DMS79 (cell line): ENCODE measurements at places on chromosomes 2 and 18.

- DNase-seq, result peak; percentile 19
These were observed 244.9 kb upstream of the CXCR4 start for GRCh38 chr2:136362676-136363390.

GRCh38 chr2:86068136-86068588 is 37.5 kb downstream of the POLR1A start:
- no peak for DNase-seq

GRCh38 chr18:74534150-74534969 is at the start of gene CNDP1:
Gene CNDP1 (plus strand): TSS chr18:74534500. CDS start chr18:74534668, 168 bp downstream.
- DNase-seq, result no peak

GRCh38 chr2:31222071-31222470 is 4.8 kb upstream of the CAPN14 start:
- DNase-seq, result no peak

DNA sequence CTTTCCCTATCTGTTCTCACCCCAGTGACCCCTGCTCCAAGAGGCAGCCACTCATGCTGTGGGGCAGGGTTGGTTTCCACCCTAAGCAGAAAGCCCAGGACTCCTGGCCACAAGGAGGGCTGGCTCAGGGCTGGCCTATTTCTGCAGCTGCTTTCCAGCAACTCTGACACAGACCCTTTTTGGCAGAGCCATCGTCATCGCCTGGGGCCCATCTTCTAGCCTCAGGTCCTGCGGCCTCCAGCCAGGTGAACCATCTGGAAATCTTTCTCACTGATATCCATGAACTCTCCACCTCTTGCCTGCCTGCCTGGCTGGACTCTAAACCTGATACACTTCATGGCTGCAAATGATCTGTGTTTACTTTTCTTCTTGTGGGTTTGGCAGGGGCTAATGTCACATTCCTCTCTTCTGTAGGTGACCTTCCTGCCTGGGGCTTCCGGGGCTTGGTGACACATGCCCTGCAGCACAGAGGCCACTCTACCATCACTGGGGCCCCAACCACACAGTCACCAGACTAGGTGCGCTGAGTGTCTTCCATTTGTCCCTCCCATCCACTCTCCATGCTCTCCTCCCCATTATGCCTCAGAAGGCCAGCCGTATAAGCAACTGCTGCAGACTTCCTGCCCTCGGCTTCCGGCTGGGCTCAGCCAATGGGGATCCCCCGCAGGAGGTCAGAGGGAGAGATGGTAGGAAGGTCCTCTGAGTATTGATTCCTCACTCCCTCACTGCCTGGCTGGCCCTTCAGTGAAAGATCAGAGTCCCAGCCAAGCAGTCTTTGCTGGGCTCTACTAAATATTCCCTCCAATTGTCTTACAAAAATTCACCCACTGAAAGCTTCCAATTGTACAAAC is 9.7 kb upstream of the COPS8 start:
- DNase-seq, result peak; percentile 15

DNA sequence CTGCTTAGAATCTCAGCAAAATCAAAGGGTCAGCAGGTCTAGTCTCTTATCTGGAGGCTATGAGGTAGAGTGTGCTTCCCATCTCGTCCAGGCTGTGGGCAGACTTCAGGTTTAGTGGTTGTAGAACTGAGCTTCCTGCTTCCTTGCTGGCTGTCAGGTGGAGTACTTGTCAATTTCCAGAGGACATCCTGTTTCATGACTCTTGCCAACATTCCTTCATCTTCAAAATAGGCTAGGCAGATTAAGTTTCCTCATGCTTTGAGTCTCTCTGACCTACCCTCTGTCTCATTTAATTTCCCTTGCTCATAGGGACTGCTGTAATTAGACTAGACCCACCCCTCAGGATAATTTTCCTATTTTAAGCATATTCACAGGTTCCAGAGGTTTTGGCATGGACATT is 562.6 kb downstream of the SPAG16 start:
- no peak for DNase-seq

GRCh38 chr2:218888341-218888740 is 7.7 kb downstream of the WNT10A start:
- DNase-seq, result no peak

DNA sequence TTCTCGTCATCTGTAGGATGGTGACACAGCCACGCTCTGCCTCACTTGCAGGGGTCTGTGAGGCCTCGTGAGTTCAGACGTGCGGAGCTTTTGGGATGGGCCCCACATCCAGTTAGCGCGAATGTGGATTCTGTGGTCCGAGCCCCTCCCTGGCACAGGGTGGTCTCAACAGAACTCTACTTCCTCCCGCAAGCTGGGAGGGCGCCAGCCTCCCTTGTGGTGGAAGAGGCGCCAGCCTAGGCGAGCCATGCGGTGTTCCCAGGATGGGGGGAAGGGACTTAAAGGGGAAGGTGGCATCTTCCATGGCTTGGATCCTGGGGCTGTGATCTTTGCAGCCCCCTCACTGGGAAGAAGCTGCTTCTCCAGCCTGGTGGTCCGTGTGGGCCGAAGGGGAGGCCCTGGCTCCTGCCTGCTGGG is 1.4 kb downstream of the SNORC start:
- no peak for DNase-seq

- DNase-seq, result no peak
These were observed 930.0 kb upstream of the KLHL29 start for GRCh38 chr2:22454826-22455485.

GRCh38 chr2:84850471-84850870 is 30.4 kb downstream of the TRABD2A start:
- no peak for DNase-seq
